ENCODE measurements at places on chromosomes 3 and 15.
A peak's percentile ranks its signal among the peaks of the same experiment; 100 is the strongest.

DNA sequence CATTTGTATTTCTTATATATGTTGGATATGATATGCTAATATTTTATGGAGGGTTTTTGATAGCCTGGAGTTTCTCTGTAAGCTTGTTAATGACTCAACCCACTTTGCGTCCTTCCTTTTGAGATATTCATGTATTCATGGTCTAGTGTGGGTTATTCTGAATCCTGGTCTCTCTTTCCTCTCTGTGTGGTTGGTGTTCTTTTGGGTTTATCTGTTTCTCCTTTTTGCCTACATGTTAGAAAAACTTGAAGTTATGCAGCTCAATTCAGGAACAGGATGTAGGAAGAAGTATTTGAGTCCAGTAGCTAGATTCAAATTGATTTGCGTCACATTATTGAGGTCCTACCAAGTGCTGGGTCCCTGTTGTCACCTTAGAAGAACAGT, 28.1 kb downstream of the CMTM7 start:
- DNase-seq = no peak

DNA sequence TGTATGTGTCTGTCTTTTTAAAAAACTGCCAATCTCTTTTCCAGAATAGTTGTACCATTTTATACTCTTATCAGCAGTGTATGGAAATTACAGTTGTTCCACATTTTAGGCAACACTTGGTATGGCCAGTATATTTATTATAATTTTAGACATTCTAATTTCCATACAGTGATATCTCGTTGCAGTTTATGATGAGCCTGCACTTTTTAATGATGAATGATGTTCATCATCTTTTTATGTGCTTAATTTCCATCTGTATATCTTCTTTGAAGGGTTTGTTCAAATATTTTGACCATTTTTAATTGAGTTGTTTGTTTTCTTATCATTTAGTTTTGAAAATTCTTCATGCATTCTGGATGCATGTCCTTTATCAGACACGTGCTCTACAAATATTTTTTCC, 57.0 kb upstream of the UBE2E2 start:
- DNase-seq = no peak

DNA sequence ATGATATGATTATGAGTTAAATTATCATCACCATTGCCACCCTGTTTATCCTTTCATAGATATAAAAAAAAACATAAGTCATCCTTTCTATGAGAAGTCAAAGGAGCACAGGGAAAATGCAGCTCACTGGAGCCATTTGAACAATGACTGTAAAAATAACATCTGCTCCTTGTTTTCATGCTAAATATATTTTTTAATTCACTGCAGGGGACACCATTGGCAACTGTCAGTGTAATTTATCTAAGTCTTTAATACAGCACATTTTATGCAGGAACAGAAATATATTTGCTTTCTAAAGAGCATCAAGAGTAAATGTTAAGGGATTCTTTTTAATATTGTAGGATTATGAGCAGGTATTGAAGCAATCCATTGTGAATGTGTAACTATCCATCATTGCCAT, 371.3 kb downstream of the ZBBX start:
- no peak for DNase-seq

GRCh38 chr3:23940775-23941174, 4.3 kb upstream of the NR1D2 start:
- DNase-seq = no peak

- DNase-seq = no peak
Measured at GRCh38 chr15:31364301-31365031, 37.8 kb downstream of the KLF13 start.

GRCh38 chr3:53531749-53532148, 37.3 kb downstream of the CACNA1D start:
- no peak for DNase-seq

- no peak for DNase-seq
Measured at GRCh38 chr3:149519912-149520311, 45.4 kb downstream of the TM4SF4 start.

GRCh38 chr3:34183114-34183513, 384.7 kb downstream of the PDCD6IP start:
- peak; percentile 30 for DNase-seq
